ENCODE measurements at places on chromosomes 2 and 18.

DNA sequence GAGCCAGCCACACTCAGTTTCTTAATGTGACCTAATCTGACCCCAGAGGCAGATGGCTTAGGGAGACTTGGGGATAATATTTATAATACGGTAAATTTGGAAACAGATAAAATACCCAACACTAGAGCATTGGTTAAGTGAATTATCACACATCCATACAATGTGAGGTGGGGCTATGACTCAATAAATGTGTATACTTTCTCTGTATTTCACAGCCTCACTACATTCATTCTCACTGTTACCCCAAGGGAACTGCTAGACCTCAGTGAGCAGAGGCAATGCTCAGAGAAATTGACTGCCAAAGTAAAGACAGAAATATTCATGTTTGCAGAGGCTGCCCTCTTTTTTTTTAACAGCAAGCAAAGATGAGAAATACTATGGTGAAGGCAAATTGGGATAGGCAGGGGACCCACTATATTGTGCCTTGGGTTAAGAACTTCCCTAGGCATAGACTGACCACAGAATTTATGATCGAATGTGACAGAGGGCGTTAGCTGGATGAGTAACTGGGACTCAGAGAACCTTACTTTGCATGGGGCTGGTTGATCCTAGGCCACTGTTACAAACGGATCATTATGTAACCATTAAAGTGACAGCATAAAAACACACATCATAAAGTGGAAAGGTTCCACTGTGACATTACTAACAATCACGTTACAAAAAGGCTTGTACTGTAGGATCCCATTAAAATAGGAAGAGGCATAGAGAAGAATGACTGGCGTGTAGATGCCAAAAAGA lies 246.0 kb upstream of the LYPD1 start:
- no peak for DNase-seq

- no peak for DNase-seq
Measured at GRCh38 chr2:134283661-134284060, 29.8 kb downstream of the MGAT5 start.

DNA sequence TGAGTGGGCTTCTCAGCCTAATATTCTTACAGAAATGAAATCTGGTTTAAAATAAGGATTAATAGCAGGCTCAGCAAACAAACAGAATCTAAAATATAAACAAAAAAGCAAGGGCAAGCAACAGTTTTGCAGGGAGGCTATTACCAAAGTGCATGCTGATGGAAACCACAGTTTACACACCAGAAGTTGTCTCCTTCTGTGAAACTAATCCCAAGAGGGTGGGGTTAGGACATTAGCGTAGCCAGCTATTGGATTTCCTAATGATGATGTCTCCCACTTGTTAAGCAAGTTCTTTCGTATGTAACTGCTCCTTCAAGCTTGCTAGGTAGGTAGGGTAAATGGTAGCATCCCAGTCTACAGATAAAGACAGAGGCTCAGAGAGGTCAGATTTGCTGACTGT lies 65.0 kb upstream of the TSPYL6 start:
- no peak for DNase-seq

DNA sequence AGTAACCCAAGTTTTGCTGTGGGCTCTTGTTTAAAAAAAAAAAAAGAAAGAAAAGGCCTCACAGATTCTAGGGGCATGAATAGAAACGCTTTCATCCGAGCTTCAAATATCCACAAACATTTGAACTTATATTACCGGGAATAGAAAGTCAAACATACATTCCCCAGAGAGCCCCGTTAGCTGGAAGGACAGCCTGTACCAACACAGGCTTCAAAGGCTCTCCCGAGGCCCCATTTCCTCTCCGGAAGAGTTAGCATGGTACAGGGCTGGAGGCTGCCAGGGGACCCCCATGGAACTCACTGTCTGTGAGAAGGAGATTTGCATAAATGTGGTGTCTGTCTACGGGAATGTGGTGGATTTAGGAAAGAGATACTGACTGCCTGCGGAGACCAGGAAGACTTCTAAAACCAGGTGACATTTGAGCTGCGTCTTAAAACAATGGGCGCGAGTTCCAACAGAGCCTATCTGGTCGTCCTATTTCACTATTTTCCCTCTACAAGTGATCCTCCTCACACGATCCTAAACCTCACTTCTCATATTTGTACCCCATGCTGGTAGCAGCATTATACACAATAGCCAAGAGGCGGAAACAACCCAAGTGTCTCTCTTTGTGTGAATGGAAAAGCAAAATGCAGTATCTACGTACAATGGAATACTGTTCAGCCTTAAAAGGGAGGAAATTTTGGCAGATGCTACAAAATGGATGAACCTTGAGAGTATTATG lies 820 bp upstream of the MATN3 start:
- no peak for DNase-seq

DNA sequence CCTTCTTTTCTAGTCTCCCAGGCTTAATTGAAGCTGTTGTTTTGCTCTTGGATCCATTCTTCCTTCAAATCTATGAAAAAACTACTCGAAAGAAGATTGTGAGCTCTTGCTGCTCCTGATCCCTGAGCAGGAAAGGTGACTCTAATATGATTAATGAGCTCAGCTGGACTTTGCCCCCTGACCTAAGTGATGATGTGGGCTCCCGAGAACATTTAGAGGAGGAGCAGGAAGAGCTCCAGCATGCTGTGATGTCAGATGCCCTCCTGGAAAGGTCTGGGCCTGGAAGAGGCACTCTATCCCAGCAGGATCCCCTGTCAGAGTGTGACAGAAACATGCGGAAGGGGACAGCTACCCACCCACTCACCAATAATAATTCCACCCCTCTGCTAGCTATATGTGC lies 117.9 kb upstream of the PELI1 start:
- DNase-seq = no peak

DNA sequence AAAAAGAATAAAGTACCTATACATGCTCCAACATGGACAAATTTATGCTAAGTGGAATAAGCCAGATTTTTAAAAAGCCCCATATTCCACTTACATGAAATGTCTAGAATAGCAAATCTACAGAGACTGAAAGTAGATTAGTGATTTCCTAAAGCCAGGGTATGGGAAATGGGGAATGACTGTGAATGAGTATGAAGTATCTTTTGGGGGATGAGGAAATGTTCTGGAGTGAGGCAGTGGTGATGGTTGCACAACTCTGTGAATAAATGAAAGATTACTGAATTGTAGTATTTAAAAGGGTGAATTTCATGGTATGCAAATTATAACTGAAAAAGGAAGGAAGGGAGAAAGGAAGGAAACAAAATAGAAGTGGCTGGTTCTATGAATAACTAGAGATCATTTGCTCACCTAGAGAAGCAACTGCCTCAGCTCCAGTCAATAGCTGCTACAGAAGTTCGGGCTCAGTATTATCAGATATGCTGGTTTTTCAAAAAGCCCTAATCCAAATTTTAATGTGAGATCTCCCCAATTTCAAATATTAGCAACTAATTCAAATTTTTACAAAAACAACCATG lies 39.3 kb downstream of the MAP3K2 start:
- DNase-seq = no peak

DNA sequence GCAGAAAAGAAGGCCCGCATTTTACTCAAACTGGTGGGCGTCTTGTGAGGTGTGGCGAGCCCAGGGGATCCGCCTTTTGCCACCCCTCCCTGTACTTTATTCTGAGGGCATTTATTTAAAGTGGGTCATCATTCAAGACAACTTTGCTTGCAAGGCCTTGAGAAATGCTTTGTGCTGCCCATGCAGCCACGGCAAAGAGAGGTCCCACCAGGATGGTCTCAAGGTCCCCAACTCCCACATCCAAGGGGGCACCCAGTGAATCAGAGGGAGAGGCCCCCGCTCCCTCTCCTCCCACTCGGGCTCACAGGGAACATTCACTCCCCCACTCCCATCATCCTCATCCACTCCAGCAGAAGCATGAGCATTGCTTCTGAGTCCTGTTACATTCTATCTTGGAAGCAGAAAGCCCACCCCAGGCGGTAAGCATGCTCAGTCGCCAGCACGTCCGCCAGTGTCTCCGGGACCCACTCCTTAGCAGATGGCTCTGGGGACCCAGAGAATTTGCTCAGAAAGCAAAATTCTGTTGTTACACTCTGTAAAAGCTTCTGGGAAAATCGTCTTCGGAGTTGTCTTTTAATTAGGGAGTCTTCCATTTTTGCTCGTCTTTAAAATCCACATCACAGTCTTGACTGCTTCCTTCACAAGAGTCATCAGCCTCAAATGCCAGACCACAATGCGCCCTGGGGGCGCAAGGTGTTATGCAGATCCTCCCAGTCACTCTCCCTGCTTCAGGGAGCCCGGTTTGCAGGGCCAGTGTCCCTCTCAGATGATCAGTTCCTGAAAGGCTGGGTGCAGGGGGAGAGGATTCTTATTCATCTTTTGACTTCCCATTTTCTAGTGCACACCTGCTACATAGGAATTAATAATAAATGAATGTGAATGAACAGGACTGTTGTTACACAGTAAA lies 99.4 kb upstream of the NCK2 start:
- DNase-seq = no peak

DNA sequence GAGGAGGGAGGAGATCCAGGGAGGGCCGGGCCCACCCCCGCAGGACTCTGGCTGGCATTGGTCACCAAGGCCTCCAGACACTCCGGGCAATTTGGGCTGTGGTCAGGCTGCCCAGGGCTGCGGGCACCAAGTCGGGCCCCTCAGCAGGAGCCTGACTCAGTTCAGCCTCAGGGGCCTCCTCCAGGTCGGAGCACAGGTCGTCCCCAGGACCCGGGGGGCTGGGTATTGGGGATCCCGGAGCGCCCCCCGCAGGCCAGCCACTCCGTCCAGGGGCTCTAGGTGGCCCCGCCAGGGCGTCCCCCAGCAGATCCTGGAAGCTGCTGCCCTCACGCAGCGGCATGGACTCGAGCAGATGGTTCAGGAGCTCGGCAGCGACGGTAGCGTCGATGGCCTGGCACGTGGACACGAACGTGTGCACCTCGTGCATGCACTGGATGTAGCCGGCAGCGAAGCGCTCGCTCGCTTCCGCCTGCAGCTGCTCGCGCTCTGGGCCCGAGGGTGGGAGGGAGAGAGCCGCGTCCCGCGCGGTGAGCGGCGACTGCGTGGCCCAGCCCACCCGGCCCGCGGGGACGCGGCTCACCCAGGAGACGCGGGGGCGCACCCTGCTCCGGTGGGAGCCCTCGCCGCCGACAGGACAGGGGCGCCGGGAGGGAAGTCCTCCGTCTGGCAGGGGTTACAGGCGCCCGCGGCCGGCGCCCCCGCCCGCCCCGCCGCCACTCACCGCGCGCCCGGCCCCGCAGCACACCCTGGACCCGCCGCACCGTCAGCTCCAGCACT lies 884 bp downstream of the HES6 start:
- no peak for DNase-seq

DNA sequence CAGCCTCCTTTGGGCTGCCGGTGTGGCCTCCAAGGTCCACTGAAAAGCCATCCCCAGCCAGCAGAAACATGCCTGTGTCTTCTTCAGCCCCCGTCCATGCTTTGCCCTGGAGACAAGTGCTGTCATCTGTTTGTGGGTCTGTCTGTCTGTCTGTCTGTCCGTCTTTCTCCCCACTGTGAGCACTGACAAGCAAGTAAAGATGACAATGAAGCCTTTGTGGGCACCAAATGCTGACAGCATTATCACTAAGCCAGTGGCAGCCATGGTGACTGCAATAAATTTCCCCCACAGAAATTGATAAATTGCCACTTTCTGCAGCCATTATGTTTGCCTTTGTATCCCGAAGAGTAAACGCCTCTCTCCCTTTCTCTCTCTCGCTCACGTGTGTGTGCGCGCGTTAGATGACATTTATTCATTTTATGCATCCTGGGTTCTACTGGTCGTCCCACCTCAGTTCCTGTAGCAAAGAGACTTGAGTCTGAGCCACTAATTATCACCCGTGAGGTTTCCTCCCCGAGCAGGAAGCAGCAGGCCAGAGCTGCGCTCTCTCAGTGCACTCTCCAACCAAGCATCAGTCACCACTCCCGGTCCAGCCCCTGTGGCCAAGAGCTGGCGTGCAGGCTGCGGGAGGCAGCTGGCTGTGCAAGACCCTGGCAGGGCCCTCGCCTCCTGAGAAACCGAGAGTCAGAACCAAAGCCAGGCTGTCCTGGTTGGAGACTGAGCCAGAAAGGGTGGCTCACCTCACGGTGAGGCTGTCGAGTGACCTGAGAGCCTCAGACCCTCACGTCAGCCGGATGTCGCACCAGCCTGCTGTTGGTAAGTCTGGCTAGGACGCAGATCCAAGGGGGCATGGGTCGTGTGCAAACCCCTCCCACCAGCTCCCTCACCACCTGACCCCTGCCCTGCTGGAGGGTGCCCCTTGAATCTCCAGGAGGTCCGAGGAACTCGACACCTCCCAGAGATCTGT lies 6.9 kb downstream of the STEAP3 start:
- no peak for DNase-seq

DNA sequence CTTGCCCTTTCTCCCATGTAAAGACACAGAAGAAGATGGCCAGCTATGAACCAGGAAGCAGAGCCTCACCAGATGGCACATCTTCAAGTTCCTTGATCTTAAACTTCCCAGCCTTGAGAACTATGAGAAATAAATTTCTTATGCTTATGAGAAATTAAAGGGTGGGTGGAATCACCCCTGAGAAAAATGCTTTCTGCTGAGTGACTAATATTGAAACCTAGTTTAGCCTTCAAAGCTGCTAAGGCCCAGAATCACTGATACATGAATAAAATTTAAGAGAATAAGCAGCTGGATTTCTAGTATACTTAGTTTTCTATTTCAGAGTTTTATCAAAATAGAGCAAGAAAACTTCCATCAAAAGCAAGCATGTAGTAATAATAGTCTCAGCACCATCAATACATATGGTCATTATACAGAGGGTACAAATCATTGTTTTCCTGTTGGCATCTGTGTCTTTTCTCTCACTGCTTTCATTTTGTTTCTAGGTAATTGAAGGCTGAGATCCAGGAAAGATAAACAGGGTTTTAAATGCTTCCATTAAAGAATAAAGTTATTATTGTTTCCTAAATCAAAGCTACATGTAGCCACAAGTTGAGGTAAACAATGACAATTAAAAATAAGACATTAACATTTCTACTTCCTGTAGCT lies 53.3 kb upstream of the COL5A2 start:
- no peak for DNase-seq

- no peak for DNase-seq
Measured at GRCh38 chr18:48576457-48576771, 37.6 kb downstream of the CTIF start.

- peak; percentile 16 for DNase-seq
Measured at GRCh38 chr2:219689676-219690628, 62.5 kb downstream of the SLC4A3 start.

DNA sequence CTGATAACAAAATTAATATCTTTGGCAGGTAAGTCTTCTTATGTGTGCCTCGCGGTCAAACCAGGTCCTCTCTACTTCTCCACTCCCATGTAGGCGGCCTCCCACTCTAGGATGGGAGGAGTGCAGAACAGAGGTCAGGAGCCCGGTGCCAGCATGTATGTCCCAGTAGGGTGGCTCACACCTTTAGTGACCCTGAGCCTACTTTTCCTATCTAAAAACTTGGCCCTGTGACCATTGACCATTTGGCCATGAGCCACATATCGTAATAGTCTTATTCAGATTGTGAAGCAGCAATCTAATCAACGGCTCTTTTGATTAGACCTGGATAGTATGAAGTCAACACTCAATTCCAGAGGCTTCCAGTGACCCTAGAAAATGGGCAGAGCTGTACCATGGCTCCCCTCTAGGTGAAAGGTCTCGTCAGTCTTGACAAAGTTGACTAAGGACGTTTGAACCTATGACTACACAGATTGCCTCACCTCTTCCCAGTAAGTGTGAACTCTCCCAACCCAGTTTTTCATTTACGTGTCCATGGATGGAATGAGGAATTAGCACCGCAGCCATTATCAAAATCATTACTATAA lies 17.1 kb upstream of the FABP1 start:
- DNase-seq = no peak

GRCh38 chr2:124832521-124832920 lies 807.4 kb downstream of the CNTNAP5 start:
- DNase-seq = no peak
